ENCODE measurements at places on chromosomes 6 and 20.

DNA sequence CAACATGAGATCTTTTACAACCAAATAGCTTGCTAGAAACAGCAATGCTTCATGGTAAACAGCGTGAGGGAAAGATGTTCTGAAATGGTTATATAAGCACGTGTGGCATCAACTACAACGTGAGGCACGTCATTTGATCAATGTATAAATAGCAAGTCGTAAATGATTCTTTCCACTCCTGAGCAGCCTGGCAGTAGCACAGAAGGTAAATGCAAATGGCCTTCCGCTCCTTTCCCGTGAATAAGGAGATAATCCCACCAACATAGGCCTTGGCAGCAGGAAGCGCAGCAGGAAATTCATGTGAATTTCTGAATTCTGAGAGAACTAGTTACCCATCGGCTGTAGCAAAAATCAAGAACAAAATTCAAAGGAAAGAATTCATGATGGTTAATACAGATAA lies 17.0 kb downstream of the RPS6KA2 start:
- no peak for DNase-seq

DNA sequence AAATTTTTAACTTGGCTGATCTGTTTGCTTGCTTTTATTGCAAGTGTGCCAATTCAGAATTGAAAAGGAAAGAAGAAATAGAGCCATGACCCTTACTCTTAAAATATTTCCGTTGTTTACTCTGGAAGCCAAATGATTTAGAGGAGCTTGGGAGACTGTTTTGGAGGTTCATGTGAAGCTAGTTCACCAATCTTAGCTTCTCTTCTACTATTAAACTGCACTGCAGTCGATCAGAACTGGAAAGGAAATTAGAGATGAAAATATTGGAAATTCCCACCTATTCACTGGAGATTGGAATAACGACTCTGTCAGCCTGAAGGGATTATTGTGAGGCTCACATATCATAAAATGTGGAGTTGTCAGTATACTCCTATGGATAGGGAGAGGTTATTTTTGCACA lies 81.8 kb downstream of the MLIP start:
- no peak for DNase-seq

DNA sequence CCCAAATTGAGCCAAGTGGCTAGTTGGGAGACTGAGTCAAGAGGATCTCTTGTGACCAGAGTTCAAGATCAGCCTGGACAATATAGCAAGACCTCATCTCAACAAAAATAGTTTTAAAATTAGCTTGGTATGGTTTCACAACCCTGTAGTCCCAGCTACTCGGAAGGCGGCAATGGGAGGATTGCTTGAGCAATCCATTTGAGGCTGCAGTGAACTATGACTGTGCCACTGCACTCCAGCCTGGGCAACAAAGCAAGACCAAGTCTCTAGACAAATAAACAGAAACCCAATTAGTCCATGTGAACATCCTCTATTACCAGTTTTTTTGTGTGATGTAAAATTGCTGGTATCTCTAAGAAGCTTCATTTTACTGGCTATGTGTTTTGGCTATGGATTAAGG lies 106.2 kb downstream of the TULP4 start:
- DNase-seq: peak; percentile 80

GRCh38 chr6:39876826-39877225 lies 57.4 kb downstream of the MOCS1 start:
- peak; percentile 67 for DNase-seq

- no peak for DNase-seq
Measured at GRCh38 chr6:40924839-40925238, 114.2 kb downstream of the UNC5CL start.

DNA sequence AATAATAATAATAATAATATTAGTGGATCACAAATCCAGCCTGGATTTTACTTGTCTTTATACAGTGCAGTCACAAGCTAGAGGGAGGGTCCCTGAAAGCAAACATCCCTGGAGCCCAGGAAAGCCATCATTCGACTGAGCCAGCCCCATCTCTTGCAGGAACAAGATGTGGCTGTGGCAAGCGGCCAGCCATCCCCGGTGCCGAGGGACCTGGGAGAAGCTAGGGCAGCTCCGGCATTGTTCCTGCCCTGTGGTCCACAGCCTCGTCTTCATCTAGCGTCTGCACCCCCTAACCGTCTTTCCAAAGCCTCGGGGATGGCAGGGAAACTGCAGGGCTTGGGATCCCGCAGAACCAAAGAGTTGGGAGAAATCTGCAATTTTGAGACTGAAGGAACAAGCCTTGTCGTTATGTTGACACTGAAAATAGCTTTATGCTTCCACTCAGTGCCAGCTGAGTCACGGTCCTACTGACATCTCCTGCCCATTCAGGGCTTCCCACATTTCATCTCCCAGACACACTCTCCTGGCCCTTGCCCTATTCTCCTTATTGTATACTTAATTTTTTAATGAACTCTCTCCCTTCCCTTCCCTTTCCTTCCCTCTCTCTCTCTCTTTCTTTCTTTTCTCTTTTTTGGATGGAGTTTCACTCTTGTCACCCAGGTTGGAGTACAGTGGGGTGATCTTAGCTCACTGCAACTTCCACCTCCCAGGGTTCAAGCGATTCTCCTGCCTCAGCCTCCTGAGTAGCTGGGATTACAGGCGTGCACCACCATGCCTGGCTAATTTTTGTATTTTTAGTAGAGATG lies 62.5 kb upstream of the ZNFX1 start:
- DNase-seq: no peak

DNA sequence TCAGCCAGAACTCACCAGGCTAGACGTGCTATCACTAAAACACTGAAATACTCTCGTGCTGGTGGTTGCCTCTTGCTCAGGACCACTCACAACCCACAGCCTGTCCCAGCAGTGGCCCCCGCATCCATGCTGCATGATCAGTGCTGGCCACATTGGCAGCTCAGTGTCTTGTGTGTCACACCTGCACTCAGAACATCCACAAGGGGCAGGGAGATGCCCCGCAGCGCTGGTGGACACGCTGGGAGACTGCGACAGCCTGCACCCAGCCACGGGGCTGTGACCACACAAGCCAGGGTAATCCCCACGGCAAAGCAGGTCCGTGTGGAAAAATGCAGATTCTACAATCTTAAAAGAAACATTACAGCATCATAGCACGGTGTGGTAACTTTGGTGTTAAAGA lies 23.9 kb upstream of the APMAP start:
- no peak for DNase-seq

DNA sequence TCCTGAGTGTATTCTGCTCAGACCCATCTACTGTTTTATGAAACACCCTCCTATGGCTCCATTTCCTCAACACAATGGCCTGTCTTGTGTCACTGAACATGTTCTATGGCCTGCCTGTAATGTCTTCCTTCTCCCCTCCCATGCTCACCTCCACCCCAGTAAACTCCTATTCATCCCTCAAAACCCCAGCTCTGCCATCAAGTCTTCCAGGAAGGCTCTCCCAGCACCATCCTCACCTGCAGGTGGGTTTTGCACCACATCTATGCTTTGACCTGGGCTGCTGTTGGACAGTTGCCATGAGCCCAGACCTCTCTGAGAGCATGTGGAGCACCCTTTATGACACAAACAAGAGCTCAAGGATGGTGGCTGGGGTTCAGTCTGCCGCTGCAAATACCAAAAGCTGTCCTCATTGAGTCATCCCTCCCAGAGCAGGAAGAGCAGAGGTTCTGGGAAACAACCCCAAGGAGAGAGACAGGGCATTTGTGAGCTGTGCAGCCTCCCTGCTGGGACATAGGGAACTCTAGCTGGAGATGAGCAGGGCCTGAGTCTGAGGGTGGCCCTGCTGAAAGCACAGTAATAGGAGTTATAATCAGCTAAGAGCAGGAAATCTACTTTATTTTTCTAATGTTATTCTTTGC lies 93.8 kb upstream of the CD93 start:
- DNase-seq: no peak

DNA sequence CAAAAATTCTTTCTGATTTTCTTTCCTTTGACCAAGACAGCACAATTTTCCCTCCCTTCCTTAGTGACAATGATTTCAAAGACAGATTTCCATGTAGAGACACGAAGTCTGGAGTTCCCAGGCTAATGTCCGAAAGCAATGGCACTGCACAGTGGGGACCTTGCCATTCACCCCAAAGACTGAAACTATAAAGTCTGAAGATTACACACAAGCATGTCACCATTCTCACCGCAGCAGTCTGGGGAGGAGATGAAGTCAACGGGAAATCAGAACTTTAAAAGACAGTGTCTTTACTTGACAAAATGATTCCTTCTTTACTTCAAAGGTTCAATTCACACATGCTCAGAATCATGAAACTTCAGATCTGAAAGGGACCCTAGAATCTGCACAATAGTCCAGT lies 8.3 kb downstream of the B4GALT5 start:
- no peak for DNase-seq

DNA sequence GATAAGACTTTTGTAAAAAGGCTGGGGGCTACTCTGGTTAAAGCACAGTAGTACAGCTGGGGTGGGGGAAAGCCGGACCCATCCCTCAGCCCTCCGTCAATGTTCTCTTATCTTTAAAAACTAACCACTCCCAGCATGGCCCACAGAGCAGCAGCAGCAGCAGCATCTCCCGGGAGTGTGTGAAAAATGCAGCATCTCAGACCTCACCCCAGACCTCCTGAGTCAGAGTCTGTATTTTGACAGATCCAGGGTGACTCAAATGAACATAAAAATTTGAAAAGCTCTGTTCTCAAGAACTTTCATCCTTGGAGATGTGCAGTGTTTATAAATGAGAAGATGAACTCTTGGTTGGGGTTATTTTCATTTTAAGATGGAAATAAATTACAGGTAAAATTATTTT lies 277.7 kb upstream of the ECI2 start:
- no peak for DNase-seq

- no peak for DNase-seq
Measured at GRCh38 chr6:142183351-142183750, 36.3 kb downstream of the VTA1 start.

All from trophoblast cell (in vitro differentiated cells and primary cell).